ENCODE measurements at places on chromosomes 5 and 9.

- no peak for DNase-seq
Measured at GRCh38 chr9:504921-505740, 290.5 kb downstream of the DOCK8 start.

DNA sequence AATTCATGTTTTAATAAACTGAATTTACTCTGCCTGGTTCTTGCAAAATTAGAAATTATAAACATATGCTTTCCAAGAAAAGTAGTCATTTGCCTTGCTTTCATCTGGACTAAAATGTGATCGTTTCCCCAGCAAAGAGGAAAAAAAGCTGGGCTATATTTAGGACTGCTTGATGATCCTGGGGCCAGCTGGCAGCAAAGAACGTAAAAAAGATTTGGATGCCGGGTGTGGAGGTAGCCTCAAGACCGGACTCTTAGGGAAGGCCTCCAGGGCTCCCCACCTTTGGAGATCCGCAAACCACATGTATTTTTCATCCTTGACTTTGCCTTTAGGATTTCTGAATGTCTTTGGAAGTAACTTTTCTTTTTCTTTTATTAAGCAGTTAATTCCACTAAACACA, 156.1 kb upstream of the SEMA6A start:
- no peak for DNase-seq

DNA sequence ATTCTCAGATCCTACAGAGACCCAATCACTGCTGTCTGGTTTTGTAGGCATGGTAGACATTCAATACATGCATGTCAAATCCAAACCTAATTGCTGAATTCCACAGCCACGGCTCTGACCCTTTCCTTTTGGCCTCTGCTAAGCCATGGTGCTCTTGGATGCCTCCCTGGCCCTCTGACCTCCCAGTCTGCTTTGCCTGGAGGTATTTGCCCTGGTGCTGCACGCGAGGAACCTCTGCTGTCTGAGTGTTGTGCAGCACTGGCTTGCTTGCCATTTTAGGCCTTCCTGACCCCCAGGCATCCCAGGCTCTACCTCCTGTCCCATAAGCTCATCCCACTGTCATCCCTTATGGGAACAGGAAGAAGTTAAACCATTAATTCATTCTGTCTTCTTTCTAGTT, 60.9 kb downstream of the DOCK2 start:
- no peak for DNase-seq

DNA sequence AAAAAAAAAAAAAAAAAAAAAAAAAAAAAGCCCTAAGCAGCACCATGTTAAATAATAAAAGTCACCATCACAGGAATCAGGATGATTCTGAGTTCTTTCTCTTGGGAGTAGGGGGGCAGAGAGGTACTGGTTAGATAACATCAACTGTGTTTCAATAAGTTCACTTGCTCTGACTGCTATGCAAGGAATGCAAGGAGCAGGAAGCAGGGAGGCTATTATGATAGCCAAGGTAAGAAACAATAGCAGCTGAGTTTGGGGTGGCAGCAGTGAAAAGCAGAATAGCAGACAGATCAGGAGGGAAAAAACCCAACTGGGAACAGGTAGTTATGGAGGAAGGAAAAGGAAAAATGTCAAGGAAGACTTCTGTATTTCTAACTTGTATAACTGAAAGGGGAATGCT, 8.2 kb downstream of the CEP120 start:
- DNase-seq, result no peak

GRCh38 chr5:141528291-141528984, 39.6 kb downstream of the PCDHGC5 start:
- DNase-seq, result no peak

DNA sequence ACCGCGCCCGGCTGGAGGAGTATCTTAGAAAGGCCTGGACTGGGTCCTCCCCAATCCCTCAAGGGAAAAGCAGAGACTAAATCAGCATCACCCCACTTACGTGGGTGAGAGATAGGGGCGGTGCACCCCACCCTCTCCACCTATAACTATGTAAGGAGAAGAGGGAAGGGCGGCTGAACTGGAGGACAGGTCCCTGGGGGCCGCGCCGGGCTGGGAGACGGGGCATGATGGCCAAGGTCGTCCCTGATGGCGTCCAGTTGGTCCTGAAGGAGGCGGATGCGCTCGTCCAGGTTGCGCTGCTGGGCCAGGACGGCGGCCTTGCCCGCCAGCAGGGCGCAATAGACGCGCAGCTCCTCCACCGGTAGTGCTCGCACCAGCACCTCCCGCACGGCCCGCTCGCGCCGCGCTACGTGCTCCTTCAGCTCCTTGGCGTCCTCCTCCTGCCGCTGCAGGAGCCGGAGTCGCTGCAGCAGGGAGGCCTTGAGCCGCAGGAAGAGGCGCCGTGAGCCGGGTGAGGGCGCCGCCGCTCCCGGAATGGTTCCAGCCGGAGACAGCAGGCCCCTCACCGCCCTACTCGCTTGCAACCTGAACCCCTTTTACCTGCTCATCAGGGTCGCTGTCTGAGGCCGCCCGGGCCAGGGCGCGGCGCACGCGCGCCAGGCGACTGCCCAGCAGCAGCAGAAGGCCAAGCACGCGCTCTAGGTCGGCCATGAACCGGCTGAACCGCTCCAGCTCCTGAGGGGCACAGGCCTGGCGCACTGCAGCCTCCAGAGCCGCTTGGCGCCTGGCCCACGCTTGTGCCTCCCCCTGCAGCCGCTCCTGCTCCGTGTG, 7.6 kb downstream of the SHROOM1 start:
- no peak for DNase-seq

DNA sequence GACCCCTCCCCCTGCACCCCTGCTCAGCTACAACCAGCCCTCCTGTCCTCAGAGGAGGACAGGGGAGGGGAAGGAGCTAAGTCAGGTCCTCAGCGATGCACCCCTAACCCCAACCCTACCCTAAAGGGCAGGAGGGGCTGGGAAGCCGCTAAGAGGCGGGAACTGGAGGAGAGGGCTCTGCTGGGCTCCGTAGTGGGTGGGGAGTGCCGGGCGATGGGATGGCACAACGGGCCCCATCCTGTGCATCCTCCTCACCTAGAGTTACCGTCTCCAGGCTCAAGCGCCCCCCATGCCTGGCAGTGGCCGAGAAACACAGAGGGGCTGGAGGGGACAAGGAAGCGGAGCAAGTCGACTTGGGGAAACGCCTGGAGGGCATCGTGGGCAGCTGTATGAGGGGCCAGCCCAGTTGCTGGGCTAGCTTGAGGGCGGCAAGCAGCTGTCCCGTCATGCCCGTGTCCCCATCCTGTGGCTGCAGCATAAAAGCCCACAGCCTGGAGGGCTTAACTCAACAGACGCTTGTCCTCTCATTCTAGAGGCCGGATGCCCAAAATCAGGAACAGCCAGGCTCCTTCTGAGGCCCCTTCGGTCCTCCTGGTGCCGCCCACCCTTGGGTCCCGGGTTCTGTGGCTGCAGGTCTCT, 23.0 kb upstream of the UBAC1 start:
- DNase-seq, result no peak

GRCh38 chr9:37927132-37927531, 23.2 kb upstream of the SLC25A51 start:
- DNase-seq, result no peak

DNA sequence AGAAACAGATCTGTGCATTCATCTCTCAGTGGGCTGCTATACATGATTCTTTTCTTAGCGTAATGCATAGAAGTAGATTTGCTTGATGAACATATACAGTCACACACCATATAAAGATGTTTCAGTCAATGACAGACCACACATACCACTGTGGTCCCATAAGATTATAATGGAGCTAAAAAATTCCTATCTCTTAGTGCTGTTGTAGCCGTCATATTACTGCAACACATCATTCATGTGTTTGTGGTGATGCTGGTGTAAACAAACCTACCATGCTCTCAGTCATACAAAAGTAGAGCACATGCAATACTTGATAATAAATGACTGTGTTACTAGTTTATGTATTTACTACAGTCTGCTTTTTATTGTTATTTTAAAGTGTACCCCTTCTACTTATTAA, 214.3 kb downstream of the ARHGAP26 start:
- DNase-seq, result no peak

GRCh38 chr5:169119288-169120048, 181.5 kb downstream of the SLIT3 start:
- DNase-seq, result no peak

DNA sequence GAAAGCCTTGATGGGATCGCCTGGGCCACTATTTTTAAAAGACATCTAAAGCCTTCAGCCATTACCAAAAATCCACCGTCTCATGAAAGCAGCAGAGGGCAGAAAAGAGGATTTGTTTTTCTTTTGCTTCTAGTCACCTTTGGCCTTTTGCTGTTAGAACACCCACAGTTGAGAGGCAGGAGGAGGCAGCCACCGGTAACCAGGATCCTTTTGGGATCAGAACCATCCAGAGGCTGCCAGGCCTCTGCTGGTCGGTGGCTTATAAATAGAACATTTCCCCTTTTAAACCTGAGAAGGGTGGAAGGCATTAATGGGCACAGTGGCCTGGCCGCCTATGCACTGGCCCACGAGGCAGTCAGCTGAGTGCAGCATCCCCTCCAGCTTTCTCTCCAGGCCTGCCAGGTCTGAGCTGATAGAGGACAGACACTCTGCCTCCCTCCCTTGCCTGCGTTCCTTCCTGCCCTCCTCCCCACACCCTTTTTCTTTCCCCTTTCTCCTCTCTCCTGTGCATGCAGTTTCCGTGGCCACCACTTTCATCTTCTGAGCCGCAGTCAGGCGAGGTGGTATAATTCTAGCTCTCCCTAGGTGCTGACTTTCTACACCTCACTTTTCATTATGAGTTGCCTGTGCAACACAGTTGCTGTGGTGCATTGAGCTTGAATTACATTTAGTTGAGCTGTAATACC, 253.4 kb downstream of the ARHGAP26 start:
- no peak for DNase-seq

DNA sequence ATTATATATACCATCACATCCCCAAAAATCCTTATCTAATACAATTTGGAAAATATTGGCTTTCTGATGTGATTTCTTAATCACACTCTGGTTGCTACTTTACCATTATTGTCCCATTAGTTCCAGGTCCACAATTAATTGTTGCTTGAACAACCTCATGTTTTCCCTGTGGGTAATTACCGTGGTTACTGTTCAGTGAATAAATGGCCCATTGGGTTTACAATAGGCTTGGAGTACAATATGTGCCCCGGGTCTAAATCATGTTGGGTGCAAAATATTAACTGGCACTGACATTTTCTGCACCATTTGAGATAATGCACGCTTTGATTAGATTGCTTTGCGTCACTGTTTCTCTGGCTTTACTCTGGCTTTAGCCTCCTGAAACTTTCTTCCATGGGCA, 163.7 kb downstream of the GABBR2 start:
- no peak for DNase-seq

DNA sequence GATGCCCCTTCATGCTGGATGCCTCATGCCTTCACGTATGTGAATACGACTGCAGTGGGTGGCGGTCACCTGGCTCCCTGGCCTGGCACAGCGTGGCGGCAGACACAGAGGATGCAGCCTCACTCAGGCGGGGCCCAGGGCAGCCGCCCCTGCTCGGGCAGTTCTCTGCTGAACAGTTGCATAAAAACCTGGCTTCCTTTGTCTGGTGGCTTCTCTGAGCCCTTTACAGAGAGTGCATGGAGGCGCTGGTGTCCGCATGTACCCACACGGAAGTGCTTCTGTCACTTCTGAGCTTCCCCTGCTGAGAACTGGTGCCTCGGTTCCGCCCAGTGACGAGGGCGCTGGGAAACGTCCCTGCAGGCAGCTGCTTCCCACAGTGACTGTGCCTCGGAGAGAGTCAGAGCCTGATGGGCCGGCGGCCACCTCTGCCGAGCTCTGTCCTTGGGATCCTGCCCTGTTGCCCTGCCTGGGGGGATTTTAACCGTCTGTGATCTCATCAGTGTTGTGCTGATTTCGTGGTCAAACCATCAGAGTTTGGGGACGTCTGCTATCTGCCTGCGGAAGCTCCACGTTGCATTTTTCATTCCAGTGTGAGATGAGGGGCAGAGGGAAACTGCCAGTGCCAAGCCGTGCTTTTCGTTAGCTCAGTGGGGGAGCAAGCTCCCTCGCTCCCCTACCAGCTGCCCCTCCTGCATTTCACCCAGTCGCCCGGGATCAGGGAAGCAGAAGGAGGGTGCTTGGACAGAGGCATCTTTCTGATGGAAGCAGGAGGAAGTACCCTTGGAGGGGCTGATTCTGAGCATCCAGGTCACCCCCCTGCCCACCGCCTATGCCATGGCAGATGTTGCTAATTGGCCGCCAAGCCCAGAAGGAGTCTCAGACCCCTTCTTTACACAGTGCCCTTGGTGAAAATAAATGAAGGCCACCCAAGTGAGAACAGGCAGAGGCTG, 153.0 kb upstream of the COL5A1 start:
- DNase-seq, result no peak

DNA sequence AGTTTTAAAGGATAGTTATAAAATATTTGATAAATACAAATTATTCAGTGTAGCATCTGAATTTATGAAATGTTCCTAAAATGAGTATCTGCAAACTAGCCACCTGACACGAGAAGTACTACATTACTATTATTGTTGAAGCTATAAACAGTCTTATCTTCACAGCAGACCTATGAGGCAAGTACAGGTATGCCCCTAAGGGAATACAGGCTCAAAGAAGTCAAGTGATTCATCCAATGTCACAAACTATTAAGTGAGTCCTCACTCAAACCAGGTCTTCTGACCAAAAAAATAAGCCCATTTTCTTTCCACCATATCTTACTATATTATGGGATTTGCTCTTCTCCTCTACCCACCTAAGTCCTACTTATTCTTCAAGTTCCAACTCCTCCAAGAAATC, 28.7 kb downstream of the STRBP start:
- DNase-seq, result no peak

- no peak for DNase-seq
Measured at GRCh38 chr5:149820536-149821510, 90.7 kb downstream of the PPARGC1B start.

GRCh38 chr5:159184858-159185381, 24.4 kb downstream of the RNF145 start:
- no peak for DNase-seq

DNA sequence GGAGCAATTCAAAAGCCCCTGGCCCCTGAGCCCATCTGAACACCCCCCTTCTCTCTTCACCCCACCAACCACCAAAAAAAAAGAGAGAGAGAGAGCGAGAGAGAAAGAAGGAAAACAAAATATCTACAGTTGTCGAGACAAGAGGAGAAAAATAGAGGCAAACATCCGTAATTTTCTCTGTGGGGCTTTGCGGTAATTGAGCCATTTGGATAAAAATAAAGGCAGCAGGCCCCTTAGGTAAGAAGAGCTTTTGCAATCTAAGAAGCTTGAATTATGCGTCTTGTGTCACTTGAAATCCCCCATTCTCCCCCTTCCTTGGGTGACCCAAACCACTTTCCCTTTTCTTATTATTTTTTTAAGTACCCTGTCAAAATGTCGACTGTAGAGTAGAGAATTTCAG, 35.5 kb upstream of the FUBP3 start:
- no peak for DNase-seq
